Nucleus accumbens (tissue), 56 donors: ENCODE measurements at places on chromosomes 5 and 9.

DNA sequence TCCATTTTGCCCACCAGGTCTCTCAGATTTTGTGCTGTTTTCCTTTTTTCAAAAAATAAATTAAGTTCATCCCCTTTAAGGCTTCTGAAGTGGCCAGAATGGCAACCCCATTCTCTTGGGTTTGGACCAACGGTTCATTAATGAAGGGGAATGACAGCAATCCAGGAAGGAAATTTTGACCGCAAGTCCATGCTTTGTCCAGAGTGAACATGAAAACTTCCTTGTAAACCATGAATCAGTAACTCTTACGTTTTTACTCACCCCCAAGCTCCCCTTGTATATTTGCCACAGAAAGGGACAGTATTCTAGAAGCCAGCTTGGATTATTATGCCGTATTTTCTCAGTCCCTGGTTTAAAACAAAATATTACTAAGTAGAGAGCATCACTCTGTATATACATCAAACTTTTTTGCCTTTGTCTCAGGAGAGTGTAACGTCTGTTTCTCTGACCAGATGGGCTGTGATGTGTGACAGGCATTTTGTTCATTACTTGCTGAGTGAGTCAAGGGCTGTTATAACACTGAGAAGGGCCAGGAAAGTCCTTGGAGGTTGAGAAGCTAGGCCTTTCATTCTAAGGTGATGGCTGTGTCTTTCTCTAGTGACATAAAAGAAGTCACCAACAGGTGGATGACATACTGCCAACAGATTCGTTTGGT, 148.2 kb downstream of the SMARCA2 start:
- no peak for DNase-seq

GRCh38 chr9:136143215-136144001, 24.7 kb upstream of the TMEM250 start:
- DNase-seq: no peak

GRCh38 chr9:117644133-117644931, 59.9 kb upstream of the TLR4 start:
- peak; percentile 77 for DNase-seq

DNA sequence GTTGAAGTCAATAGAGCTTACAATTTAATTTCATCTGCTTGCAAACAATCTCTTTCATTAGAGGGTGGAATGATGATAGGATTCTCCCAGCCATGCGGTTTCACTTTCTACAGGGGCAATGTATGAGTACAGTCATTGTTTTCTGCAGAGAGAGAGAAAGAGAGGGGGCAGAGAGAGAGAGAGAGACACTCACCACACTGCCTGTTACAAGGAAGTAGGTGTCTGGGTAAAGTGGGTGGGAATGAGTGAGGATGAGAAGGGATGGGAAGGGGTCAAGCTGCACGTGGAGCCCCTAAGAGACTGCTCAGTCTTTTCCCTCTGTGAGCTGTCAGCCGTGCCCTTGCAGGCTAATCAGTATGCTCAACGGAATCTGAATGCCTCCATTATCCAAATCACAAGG, 454.3 kb downstream of the KDM4C start:
- DNase-seq: peak; percentile 21

- DNase-seq: no peak
Measured at GRCh38 chr9:108972626-108973209, 38.5 kb downstream of the ABITRAM start.

DNA sequence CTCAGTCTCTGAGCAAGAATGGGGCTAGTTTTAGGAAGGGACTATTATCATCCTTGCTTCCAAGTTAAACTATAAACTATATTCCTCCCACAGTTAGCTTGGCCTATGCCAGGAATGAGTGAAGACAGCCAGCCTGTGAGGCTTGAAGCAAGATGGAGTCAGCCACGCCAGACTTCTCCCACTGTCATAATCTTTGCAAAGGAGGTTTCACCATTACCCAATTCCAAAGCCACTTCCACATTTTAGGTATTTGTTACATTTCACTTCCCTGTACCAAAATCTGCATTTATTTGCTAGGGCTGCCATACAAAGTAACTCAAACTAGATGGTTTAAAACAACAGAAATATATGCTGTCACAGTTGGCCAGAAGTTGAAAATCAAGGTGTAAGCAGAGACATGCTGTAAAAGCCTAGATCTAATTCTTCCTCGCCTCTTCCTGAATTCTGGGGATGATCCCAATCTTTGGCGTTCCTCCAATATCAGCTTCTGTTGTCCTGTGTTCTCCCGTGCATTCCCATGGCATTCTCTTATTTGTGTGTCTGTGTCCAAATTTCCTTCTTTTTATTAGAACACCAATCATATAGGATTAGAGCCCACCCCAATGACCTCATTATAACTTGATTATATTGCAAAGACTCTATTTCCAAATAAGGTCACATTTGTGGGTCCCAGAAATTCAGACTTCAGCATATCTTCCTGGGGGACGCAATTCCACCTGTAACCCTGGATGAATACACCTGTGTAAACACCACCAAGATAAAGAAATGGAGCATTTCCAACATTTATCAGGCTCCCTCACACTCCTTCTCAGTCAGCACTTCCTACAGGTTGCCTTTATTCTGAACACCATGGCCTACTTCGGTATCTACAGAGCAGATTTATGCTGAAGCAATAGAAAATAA, 126.8 kb downstream of the GCNT1 start:
- no peak for DNase-seq
